Fibroblast of skin of scalp (primary cell): ENCODE measurements at places on chromosomes 4 and X.
A peak's percentile ranks its signal among the peaks of the same experiment; 100 is the strongest.

DNA sequence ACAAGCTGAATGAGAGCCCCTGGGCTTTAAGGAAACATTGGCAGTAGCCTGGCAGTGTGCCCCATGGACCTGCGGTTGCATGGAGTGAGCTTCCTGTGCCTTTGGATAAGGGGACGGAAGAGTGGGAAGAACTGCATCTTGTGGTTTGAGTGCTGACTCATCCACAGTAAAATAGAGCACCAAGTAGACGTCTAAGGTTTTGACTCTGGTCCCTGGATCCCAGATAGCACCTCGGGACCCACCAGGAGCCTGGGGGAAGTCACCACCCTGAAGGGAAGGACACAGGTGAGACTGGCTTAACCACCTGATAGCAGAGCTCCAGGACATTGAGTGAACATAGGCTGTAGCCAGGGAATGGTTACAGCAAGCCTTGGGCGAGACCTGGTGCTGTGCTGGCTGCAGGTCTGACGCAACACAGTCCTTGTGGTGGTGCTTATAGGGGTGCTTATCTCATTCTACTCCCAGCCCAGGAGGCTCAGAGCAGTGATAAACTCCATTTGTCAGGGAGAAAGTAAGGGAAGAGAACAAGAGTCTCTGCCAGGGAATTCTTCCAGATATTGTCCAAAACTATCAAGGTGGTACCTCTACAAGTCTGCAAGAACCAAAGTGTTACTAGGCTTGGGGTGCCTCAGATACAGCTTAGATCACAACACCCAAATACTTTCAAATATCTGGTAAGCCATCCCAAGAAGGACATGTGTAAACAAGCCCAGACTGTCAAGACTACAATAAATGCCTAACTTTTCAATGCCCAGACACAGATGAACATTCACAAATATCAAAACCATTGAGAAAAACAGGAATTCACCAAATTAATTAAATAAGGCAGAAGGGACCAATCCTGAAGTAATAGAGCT is 123.6 kb upstream of the TET2 start:
- DNase-seq: no peak

DNA sequence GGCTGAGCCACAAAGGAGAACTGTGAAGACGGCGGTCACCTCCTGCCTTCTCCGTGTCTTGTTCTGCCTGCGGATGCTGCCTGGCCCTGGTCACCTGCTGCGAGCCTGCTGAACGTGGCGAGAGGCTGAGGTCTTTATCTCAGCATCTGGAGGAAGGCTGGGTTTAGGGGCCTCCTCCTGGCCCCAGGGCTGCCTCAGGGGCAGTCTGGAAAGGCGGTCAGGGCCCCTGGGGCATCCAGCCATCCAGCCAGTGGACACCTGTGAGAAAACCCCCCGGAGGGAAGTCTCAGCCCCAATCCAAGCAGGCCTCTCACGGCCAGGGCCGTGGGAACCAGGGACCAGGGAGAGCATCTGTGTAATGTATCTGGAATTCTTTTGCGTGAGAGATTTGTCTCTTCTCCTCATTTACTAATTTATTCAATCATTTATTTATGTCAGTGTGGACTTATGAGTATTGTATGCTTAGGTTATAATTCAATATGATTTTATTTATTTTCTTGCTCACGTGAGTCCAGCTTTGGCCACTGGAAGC is 11.3 kb downstream of the PDE6B start:
- DNase-seq: no peak

GRCh38 chrX:112867570-112867969 is 26.9 kb upstream of the AMOT start:
- DNase-seq: no peak

DNA sequence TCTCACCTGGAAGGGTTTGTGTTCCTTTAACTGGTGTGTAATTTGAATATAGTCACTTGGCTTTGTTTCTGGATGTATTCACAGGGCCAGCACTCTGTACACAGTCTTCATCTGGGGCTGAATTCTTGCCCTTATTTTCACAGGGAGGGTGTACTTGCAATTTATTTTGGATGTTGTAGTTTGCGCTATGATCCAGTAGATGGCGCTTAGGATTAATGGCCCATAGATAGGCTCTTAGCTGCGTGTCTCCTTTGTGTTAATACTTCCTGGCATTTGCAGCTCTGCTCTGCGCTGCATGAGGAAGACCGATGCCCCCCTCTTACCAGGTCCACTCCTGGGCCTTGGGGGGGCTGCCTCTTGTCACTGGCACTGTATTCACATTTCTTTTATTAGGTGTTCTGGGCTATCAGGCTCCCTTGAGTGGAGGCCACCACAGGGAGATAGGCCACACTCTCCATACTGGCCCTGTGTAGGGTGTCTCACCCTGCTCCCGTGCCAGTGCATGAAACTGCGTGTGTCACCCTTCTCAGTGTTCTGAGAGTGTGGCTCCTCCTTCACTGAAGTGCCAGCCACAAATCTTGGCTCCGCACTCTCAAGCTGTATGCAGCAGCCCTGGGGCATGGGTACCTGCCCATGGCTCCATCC is 562.2 kb downstream of the ZIC3 start:
- DNase-seq: peak; percentile 47

DNA sequence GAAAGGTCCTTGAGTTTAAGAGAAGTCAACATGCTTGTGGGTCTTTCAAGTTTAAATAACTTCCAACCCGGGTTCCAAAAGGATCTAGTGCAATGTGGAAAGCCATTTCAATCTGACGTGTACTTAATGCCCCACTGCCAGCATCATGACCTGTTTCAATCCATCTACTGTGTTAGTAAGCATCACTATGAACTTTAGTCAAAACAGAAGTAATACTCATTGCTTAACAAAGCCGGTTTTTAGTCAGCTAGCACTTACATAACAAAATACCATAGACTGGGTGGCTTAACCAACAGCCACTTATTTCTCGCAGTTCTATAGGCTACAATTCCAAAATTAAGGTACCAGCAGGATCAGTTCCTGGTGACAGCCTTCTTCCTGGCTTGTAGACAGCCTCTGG is 677.5 kb downstream of the DMD start:
- DNase-seq: no peak

GRCh38 chr4:56619160-56619559 is 61.9 kb downstream of the HOPX start:
- no peak for DNase-seq

DNA sequence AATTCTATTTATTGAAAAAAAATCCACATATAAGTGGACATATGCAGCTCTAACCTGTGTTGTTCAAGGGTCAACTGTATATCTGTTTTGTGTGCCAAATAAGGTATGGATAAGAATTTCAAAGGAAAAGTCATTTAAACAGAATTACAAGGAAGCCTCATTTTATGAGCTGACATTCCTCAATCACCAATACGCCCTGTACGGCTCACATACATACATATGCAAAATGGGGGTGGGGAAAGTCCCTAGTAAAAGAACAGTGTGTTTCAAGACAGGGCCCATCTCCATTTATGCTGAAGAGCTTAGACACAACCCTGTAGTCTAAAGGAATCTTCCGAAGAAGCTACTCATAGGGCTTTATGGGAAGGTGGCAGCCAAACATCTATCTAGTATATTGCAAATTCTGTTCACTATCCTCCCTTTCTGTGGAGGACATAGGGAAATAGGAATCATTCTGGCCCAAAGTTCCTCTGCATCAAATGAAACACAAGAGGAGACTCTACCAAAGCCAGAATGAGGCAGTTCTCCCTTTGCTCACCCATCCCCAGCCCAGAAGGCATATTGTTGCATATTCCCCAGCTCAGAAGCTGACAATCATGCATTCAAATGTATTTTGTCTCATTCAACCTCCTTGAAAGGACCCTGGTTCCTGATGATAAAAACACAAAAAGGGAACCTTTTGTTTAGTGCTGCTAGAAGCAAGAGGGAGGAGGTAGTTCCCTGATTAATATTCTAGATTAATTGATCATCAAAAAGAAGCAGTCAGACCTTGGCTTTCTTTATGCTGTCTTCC is 13.7 kb upstream of the ZBTB33 start:
- no peak for DNase-seq

GRCh38 chr4:38499101-38499500 is 164.9 kb upstream of the KLF3 start:
- DNase-seq: peak; percentile 46

- peak; percentile 78 for DNase-seq
These were observed 82.0 kb downstream of the PLS3 start for GRCh38 chrX:115642895-115643530.

- no peak for DNase-seq
These were observed 35.9 kb downstream of the SYTL4 start for GRCh38 chrX:100695991-100696390.

DNA sequence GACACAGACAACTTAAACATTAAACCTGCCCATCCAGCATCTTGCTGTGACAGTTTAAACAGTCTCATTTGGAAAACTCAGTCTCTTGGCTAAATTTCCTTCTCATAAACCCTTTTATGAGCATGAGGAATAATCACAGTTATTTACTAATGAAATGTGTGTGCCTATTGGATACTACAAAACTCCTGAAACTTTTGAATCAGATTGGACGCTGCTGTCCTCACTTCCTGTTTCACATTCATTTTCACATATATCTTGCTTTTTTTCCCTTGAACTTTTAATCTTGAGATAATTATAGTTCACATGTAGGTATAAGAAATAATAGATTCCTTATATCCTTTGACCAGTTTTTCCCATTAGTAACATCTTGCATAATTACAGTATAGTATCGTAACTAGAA is 111.7 kb downstream of the CDKL5 start:
- DNase-seq: no peak

- no peak for DNase-seq
These were observed 3.3 kb downstream of the RELL1 start for GRCh38 chr4:37682701-37683401.

GRCh38 chr4:72357908-72358307 is 211.1 kb downstream of the ADAMTS3 start:
- peak; percentile 31 for DNase-seq

DNA sequence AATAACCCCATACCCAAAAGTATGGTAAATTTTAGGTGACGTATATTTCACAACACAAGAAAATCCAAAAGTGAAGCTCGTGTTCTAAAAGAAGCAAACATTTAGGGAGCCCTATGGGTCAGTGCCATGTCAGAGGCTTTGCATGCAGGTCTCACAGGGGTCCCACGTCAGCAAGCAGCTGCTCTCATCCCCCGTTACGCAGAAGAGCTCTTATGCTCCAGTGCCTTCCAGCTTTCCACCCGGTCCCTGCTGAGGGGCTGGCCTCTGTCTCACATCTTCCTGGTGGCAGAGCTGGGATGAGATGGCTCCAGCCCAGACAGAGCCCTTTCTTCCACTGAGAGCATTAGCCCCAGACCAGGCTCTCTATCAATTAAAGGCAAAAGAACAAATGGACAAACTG is 82.0 kb downstream of the IRF2 start:
- DNase-seq: no peak

DNA sequence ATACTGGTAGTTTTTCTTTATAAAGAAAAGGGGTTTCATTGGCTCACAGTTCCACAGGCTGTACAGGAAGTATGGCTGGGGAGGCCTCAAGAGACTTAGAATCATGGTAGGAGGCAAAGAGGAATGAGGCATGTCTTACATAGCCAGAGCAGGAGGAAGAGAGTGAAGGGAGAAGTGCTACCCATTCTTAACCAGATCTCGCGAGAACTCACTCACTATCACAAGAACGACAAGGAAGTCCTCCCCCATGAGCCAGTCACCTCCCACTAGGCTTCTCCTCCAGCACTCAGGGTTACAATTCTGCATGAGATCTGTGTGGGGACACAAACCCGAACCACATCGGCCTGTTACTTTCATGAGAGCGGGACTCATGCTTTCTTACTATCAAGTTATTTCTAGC is 240.5 kb downstream of the TENM3 start:
- no peak for DNase-seq

GRCh38 chrX:68901519-68901918 is 72.7 kb downstream of the EFNB1 start:
- DNase-seq: no peak

DNA sequence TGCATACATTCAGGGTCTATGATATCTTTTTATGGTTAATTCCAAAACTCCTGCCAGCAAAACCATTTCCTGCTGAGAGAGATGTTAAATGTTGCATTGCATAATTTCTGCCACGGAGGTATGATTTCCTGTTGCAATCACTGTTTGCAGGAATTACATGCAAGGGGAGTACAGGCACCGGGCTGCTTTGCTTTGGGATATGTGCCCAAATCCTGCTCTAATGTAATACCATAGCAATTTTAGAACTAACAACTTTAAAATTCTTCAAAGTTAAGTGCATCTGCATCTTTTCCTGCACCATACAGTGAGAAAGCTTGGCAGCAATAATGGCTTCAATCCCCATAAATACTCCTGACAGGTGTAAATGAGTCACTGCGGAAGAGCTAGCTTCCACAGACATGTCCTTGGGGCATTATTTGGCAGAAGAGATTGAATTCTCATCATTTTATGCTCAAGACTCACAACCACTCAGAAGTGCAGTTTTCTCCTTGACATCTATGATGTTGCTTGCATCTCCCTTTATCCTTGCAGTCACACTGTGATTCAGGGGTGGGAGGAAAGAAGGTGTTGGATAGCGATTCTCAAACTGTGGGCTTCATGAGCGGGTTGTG is 29.6 kb downstream of the TRIM2 start:
- DNase-seq: peak; percentile 95

DNA sequence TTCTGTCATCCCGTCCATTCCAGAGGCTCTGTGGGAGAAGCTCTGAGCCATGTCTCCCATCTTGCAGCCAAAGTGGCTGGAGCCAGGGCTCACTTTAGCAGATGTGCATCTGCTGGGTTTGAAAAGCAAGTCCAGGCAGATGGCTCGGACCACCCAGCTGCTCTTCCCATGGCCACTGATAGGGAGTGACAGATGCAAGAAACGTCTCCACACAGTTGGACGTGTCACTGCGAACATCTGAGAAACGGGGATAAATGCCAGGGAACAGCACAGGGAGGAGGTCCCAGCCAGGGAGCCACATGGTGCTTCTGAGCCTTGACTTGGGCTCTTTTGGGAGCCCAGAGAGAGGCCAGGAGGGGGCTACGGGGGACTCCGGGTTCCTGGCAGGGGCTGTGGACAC is 242.3 kb downstream of the AFAP1 start:
- DNase-seq: no peak

- DNase-seq: peak; percentile 64
These were observed 82.5 kb downstream of the GPAT3 start for GRCh38 chr4:83618431-83618830.

GRCh38 chr4:110654254-110654635 is 31.4 kb upstream of the PITX2 start:
- DNase-seq: peak; percentile 72

- peak; percentile 9 for DNase-seq
These were observed 336.4 kb downstream of the ARHGAP10 start for GRCh38 chr4:148068065-148068911.

DNA sequence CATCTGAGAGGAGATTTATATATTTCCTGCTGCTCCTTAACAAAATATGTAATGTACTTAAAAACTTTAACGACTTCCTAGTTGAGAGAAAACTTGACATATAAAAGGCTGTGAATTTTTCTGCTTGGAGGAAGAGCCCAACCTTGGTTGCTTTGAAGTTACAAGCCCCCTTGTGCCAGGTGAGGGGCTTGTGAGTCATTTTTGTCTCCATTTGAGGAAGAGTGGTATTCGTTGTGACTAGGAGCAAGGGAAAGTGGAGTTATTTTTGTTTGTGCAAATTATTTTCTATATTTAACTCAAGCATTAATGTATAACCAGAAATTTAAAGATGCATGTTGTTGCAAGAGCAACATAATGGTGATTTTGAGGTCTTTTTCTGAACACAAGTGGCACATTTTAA is 99.0 kb upstream of the DDX3X start:
- no peak for DNase-seq
